Osteoblast (primary cell): ENCODE measurements at places on chromosomes 2 and 18. TPM values are rescaled to one million over a fixed set of nuclear protein-coding genes. Genes with fewer than 3 reads are reported as not detected.

POTEE gene
- under 0.01 TPM in 1 of 2 replicates, not detected in the other for total RNA-seq

RIT2 gene
- total RNA-seq: not detected in 2 replicates

SIX3 gene
- total RNA-seq: not detected in 2 replicates

GRCh38 chr18:30992231-30992630 is 50.3 kb downstream of the DSC3 start:
- H3K4me3 ChIP-seq: no peak overlapping the region
- H3K4me1 ChIP-seq: no peaks in the 10 kb centered on the region
- no peak overlapping the region for H3K27ac ChIP-seq
- no peaks in the 10 kb centered on the region for H3K27me3 ChIP-seq

- H3K36me3 ChIP-seq: no peaks in the 10 kb centered on the region
- DNase-seq: no peak
- H3K4me1 ChIP-seq: no peaks in the 10 kb centered on the region
- H3K4me3 ChIP-seq: no peak overlapping the region
These were observed 91.2 kb downstream of the INSIG2 start for GRCh38 chr2:118179445-118179844.

DNA sequence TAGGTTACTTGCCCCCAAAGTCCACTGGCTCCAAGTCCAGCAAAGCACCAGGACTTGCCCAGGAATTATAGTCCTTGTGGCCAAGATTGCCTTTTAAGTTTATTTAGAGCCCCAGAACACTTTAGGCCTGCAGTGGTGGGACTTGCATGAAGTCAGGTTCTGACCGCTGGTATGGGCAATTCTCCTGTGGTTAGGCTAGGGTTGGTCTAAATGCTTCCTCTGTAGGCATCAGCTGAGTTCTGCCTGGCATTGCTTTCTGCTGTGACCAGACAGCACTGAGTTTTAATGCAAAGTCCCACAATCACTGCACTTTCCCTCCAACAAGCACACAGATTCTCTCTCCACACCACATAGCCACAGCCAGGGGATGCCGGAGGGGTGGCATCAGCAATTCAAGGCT is 64.5 kb downstream of the DDX18 start:
- no peak for DNase-seq
- H3K4me3 ChIP-seq: no peak overlapping the region
- H3K27me3 ChIP-seq: no peaks in the 10 kb centered on the region
- no peaks in the 10 kb centered on the region for H3K4me1 ChIP-seq

- H3K36me3 ChIP-seq: no peaks in the 10 kb centered on the region
- H3K4me3 ChIP-seq: no peak overlapping the region
- peak; percentile 49 for DNase-seq
- no peak overlapping the region for H3K27ac ChIP-seq
These were observed 143.9 kb downstream of the L3MBTL4 start for GRCh38 chr18:6270771-6271216.

DNA sequence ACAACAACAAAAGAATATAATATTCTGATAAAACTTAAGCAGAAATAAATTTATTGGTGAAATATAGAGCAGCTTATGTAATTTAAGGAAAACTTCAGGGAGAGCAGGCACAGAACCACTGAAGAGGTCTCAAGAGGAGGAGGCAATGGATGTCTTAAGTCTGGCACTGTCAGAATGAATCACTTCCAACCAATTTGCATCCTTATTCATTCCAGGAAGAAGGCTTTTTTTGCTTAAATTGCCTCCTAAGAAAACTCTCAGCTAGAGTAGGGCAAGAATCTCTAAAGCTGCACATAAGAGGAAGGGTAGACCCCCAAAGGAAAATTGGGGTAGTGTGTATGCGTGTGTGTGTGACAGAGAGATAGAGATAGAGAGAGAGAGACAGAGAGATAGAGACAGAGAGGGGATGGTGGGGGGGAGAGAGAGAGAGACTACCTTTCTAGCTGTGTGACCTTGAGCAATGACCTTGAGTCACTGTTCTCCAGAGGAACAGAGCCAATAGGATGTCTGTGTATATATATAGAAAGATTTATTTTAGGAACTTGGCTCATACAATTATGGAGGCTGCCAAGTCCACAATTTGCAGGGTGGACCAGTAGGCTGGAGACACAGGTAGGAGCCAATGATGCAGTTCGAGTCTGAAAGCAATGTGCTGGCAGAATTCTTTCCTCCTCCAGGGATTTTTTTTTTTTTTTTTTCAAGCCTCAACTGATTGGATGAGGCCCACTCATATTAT is 96.4 kb upstream of the LINC00305 start:
- no peak for DNase-seq
- H3K36me3 ChIP-seq: no peaks in the 10 kb centered on the region
- no peaks in the 10 kb centered on the region for H3K4me1 ChIP-seq
- no peak overlapping the region for H3K4me3 ChIP-seq
